ENCODE measurements at places on chromosomes 1 and 21.

DNA sequence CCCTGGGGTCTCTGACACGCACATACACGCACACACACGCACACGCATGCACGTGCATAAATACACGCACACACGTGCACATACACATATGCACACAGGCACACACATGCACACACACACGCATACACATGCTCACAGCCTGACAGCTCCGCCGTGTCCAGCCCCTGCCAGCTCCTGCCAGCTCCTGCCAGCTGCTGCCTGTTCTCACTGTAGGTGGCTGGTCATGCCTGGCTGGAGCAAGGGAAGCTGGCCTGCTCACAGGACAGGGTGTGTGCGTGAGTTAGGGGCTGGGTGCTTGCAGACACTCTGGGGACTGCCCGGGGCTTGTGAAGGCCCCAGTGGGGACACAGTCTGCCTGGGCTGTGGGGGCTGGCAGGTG lies 4.9 kb downstream of the PLCH2 start:
- DNase-seq, result peak; percentile 34

DNA sequence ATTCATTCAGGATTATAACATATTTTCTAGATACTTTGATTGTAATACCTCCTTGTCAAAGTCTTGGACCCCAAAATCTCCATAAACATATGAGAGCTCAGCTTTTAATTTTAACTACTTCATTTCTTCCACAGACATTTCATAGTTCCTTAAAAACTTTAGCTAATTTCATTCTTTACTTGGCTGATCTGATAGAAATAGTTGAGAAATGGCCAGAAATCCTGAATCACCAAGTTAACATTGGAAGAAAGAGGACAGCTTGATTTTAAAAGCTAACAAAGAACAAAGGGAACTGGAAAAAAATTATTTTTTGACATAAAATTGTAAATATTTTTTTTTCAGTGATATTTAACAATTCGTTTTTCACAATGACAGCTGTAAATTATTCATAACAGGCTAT lies 216.5 kb downstream of the NTNG1 start:
- no peak for DNase-seq

- no peak for DNase-seq
Measured at GRCh38 chr1:31934706-31935629, 3.2 kb downstream of the PTP4A2 start.

DNA sequence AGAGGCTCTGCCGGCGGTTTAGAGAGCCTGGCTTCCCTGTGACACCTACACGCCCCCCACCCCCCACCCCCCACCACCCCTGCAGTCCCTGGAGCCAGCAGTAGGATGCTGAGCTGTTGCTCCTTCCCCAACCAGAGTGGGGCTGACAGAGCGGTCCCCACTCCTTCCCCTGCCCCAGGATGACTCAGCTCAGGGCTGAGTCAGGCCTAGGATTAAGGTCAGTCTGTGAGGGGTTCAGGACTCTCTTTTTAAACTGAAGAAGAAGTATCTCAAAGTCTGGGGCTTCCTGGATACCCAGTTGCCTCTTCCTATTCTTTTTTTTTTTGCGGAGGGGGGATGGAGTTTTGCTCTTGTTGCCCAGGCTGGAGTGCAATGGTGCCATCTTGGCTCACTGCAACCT lies 19.1 kb downstream of the DMBX1 start:
- no peak for DNase-seq

DNA sequence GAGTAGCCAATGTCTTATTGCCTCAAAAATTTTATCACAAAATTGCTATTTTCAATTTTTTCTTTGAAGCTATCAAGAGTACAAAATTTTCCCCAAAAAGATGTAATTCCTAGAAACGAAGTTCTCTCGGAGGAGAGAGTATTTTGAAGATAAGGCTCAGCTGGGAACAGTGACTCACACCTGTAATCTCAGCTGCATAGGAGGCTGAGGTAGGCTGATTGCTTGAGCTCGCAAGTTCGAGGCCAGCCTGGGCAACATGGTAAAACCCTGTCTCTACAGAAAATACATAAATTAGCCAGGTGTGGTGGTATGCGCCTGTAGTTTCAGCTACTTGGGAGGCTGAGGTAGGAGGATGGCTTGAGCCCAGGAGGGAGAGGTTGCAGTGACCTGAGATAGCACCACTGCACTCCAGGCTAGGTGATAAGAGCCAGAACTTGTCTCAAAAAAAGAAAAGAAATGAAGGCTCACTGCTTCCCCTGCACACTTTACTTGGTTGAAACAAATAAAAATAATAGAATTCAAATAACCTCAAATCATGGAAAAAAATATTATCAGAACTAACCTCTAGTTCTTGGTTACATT lies 22.2 kb downstream of the TUT4 start:
- DNase-seq, result no peak

GRCh38 chr1:47871799-47872353 lies 125.3 kb downstream of the TRABD2B start:
- DNase-seq, result no peak

- DNase-seq, result no peak
Measured at GRCh38 chr1:87684713-87685205, 356.1 kb downstream of the LMO4 start.

DNA sequence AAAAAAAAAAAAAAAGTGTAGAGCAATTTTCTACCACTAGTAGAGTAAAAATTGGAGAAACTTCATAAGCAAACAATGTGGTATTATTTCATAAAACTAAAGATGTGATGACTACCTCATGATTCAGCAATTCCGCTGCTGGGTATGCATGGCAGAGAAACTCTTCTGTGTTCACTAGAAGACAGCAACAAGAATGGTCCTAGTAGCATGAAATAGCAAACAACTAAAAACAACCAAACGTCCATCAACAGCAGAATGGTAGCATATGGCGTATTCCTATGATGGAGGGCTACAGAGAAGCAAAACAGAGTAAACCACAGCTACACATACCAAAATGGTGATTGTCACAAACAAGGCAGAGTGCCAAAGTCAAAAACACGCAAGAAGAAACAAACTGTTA lies 18.9 kb downstream of the HTR1D start:
- DNase-seq, result no peak

DNA sequence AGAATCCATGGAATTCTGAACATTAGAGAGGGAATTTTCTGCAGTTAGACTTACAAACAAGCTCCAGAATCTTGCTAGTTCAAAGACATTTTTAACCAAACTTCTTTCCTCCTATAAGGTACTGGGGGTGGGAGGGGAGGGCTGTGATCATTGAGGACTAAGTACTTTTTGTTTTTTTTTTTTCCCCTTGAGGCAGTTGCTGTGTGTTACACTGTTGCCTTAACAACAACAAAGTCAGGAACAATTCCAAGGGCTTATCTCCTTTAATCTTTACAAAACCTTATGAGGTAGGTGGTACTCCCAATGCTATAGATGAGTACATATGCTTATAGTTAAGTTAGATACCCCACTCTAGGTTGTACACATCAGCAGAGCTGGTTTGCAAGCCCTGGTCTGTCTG lies 62.9 kb downstream of the PPP1R12B start:
- DNase-seq, result no peak

DNA sequence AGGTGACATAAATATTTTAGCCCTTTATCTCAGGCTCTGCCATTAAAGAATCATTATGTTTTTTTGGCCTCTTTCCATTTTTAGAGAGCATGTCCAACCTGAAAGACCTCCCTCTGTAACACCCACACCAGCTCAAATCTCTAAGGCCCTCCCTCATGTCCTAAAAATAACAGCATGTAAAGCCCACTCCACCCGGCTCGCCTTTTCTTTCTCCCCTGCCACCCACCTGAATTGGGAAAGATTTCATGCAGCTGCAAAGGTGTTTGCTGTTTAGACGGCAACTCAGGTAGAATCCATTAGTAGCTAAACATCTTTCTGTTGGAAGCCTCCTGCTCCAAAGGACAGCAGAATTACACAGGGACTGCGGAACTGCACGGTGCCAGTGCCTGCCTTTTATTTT lies 79.9 kb downstream of the DMRTA2 start:
- peak; percentile 71 for DNase-seq

DNA sequence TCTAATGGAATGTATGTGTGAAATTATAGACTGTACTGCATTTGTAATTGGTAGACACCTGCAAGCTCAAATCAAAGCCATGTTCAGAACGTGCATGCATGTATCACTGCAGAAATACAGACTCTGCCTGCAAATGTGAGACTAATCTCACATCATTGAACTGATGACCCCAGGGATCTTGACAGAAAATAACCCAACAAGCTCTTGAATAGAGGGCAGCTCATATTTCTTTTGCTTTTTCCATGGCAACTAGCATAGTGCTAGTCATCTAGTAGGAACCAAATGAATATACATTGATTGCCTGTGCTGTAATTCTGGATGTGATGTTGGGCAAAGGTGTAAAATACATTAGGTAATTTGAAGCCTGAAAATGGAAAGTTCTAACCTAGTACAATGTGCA lies 62.4 kb downstream of the PTPRC start:
- DNase-seq, result no peak

GRCh38 chr1:53276902-53277281 lies 38.6 kb upstream of the MAGOH start:
- no peak for DNase-seq

DNA sequence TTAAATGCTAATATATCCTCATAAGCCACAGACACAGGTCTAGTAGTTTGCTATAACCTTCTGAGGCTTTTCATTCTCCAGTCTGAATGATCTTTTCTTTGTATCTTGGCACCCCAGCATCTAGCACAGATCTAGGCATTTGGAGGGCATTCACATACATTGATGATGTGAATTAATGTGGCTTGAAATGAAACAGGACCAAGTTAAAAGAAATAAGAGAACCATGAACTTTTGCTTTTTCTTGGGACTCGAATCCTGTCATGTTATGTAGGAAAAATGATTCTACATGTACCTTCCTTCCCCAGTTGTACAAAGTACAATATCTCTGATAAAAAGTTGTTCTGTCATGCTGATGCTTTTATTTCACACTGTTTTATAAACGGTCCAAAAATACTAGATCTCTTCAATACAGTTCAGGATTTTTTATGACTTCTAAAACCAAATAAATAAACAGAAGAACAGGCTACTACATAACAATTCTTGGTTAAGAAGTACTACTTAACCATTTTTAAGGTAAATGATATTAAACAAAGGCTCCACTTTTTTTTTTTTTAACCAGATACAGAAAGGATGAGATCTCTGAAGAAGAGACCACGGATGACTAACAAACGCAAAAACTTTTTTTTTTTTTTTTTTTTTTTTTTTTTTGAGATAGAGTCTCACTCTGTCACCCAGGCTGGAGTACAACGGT lies 3.0 kb downstream of the SORT1 start:
- no peak for DNase-seq

GRCh38 chr21:41843584-41843983 lies 35.6 kb downstream of the PRDM15 start:
- no peak for DNase-seq

DNA sequence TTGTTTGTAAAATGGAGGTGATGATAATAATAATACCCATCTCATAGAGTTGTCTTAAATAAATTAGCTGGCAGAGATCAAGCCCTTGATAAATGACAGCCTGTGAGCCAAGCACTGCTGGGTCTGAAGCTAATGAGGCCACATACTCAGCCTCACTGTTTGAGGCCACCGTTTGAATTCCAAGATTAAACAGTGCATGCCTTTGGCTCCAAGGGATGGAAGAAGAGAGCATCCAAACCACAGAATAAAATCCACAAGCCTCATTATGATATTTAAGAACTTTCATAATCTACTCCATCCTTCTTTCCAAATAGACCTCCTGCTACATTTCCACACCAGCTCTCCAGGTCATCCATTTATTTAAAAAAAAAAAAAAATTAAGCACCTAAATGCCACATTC lies 29.0 kb downstream of the TGFBR3 start:
- no peak for DNase-seq

- no peak for DNase-seq
Measured at GRCh38 chr1:61215119-61215518, 132.8 kb downstream of the NFIA start.

- no peak for DNase-seq
Measured at GRCh38 chr1:73029571-73029970, 747.2 kb upstream of the NEGR1 start.

GRCh38 chr1:155645648-155646047 lies 35.6 kb downstream of the MSTO1 start:
- DNase-seq, result no peak

DNA sequence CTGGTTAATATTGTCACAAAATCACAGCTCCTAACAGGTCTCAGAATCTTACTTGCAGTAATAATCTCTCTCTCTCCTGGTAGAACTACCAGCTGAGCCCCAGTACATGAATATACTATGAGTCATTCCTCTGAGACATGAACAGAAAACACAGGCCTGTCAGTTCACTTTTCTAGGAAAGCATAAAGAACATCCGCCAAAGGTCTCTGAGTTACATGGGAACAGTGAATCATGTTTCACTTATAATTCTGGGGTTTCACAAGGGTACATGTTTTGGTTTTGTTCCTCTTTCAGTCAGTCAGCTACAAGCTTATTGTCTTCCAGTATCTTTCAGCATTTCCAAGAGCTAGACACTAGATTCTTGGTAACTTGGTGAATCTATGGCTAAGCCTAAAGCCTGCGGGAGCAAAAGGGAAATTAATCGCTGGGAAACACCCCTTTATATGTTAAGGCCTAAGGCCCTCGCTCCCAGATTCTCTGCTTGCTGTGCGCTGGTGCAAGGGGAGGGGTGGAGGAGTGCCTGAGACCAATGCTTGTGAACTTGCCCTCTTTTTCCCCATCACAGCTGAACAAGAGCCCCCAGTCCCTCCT lies 31.7 kb downstream of the IFNGR2 start:
- DNase-seq, result no peak

DNA sequence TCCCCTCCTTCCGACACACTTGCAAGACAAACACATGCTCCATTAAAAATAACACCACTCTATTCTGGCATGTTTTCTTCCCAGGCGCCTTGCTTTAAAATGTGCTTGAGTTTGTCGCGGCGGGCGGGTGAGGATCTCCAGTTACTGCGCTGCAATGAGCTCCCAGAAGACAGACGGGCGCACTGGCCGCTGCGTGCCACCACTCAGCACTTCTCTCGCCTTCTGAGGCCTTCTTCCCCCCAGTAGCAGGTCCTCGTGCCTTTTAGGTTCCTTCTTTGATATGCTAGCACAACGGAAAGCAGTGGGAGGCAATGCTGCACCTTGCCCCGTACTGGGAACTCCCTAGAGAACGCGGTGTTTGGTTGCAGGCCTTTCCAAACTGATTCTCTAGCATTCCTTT lies 279.5 kb upstream of the NR5A2 start:
- no peak for DNase-seq

- no peak for DNase-seq
Measured at GRCh38 chr1:203093754-203094410, 8.1 kb upstream of the MYOG start.

GRCh38 chr1:179743679-179744400 lies 749 bp downstream of the FAM163A start:
- DNase-seq, result no peak

- no peak for DNase-seq
Measured at GRCh38 chr1:242219298-242219901, 220.5 kb upstream of the MAP1LC3C start.

DNA sequence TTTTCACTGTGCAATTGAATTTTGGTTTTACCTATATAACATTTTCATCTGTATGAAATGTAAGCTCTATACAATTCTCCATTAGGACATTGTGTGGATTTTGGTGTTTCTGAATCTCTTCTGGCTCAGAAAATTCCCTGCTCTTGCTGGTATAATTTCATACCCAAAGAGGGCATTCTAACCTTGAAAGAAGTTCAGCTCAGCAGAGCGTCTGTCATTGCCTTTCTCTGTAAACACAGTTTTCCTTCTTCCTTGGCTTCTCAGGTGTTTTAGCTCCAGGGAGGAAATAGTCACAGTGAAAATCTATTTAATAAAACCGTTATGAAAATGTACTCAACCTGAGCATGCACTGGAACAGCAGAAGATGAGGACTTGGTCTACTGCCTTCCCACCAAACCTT lies 16.0 kb downstream of the DISC1 start:
- DNase-seq, result no peak

GRCh38 chr1:156676820-156677615 lies at the start of gene NES:
TSS of gene NES (minus strand) at chr1:156677407. CDS start at chr1:156677264, 143 bp downstream.
- DNase-seq, result no peak

- DNase-seq, result no peak
Measured at GRCh38 chr1:14167884-14168283, 430.6 kb upstream of the KAZN start.
